Dermis blood vessel endothelial cell (primary cell): ENCODE measurements at places on chromosomes 7 and 10. TPM values are rescaled to one million over a fixed set of nuclear protein-coding genes. Genes with fewer than 3 reads are reported as not detected.

Gene PNLIPRP1
- not detected in 2 replicates for total RNA-seq

Gene OR2A12
- total RNA-seq = not detected in 2 replicates

Gene SSC4D
- total RNA-seq = 0.68 and 0.98 TPM in 2 replicates

Gene CHST12
- 6.8 and 21.5 TPM in 2 replicates for total RNA-seq

Gene NPSR1
- not detected in 2 replicates for total RNA-seq

Gene FGFBP3
- total RNA-seq = 0.34 and 0.56 TPM in 2 replicates

Gene COL26A1
- not detected in 2 replicates for total RNA-seq

Gene TRDMT1
- 4.6 and 7.5 TPM in 2 replicates for total RNA-seq

Gene GIMAP5
- total RNA-seq = 203 and 350 TPM in 2 replicates

Gene GIMAP8
- total RNA-seq = 157 and 178 TPM in 2 replicates

Gene SMNDC1
- total RNA-seq = 11.9 and 14.4 TPM in 2 replicates

Gene PRR15
- total RNA-seq = 0.17 and 0.19 TPM in 2 replicates

Gene C10orf105
- under 0.01 and 0.05 TPM in 2 replicates for total RNA-seq

Gene PILRA
- 0.68 TPM in 1 of 2 replicates, not detected in the other for total RNA-seq

Gene SPDYE3
- total RNA-seq = not detected in 2 replicates

Gene MARVELD1
- 18.2 and 24.4 TPM in 2 replicates for total RNA-seq

Gene ASIC3
- total RNA-seq = 0.42 TPM in 1 of 2 replicates, not detected in the other

Gene TBX20
- not detected in 2 replicates for total RNA-seq

Gene PBLD
- 3.1 and 4.4 TPM in 2 replicates for total RNA-seq
